Urinary bladder (tissue), 4 donors: ENCODE measurements at places on chromosomes 7 and 10. TPM values are rescaled to one million over a fixed set of nuclear protein-coding genes. Genes with fewer than 3 reads are reported as not detected.

CPXM2 gene
- total RNA-seq: 12.3 TPM

MYH16 gene
- total RNA-seq: not detected

DNA sequence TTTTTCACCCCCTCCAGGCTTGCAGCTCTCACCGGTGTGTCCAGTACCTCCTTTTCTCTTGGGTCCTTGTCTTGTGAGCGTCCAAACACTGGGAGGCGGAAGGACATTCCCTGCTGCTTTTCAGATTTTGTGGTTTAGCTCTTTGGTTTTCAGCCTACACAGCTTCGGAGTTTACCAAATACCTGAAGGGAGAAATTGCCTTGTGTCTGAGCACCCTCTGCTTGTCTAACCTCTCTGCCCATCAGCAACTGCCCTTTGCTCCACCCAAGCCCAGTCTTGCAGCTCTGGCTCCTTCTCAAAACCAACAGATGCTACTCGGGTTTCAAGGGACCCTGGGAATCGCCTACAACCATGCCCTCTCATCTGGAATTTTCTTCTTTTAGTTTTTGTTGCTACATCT is 519.1 kb upstream of the IGFBP3 start:
- no peak for DNase-seq

GPRIN2 gene
- 1.2 TPM for total RNA-seq

NPSR1 gene
- total RNA-seq: 0.58 TPM

ORAI2 gene
- 11.5 TPM for total RNA-seq

DNA sequence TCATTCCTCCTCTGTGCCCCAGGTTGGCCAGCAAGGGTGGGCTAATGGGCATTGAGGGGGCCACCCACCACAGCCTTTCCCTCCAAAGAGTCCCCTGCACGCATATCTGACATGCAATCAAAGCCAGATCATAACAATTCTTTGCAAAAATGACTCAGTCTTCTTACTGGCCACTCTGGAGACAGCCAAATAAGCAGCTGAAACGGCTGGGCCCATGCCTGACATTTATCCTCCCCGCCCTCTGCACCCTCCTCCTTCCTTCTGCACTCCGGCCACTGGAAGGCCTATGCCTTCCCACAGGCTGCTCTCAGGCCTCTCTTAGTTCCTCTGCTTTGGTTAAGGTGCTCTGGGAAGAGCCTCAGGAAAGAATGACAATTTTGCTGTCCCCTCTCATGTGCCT is 29.2 kb upstream of the NPFFR1 start:
- no peak for DNase-seq

DNA sequence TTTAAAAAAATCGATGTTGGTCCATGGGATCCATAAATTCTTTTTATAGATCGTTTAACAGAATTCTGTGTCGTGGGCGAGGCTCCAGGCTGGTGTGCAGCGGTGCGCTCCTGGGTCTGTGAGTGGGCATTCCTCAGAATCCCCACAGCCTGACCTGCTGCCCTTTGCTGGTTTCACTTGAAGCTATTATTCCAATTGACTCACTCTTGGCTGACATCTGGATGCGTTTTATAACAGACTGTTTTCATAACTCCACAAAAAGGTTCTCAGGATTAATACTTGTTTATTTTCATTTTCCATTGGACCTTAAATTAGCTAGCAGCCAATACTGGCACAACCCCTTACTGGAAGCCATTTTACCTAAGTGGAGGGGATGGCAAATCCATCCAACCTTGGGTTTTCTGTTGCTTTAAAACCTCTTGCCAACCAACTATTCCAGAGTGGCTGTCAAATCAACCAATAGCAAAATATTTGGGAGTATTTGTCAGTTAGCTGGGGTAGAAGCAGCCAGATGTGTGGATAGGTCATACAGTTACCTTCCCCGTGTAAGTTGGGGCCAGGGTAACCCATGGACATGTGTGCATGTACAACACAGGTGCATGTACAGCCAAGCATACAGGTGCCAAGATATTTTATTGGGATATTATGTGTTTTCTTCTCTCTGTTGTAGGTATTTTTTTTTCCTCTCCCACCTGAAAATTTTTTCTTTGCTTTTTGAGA is 160.7 kb upstream of the ZNF32 start:
- no peak for DNase-seq

GRCh38 chr10:124242791-124243190 is 149.4 kb upstream of the CHST15 start:
- DNase-seq: no peak
